NCI-H2171 (cell line): ENCODE measurements at places on chromosomes 1 and 21.

GRCh38 chr1:204650911-204651570, 34.5 kb downstream of the LRRN2 start:
- no peak for DNase-seq

GRCh38 chr1:177824508-177824982, 145.3 kb downstream of the SEC16B start:
- no peak for DNase-seq

GRCh38 chr1:108149796-108150467, 50.2 kb downstream of the SLC25A24 start:
- DNase-seq: no peak

- DNase-seq: no peak
Observed at GRCh38 chr1:8200317-8201115, 117.4 kb upstream of the SLC45A1 start.

GRCh38 chr1:205600085-205600484, 31.7 kb downstream of the ELK4 start:
- no peak for DNase-seq

DNA sequence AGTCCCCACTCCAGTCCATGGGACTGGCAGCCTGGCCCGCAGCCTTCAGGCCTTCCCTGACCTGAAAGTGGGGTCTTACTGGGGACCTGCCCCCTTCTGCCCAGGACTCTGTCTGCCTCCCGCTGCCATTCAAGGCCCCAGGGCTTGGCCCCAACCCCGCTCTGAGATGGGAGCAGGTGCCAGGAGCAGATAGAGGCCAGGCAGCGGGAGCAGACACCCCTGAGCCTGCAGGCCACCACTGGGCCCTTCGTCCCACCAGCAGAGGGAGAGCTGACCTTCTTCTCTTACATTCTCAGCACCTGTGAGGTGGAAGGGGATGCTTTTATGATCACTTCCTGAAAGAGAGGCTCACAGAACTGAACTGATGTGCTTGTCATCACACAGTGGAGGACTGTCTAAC, 62.2 kb upstream of the TINAGL1 start:
- no peak for DNase-seq

DNA sequence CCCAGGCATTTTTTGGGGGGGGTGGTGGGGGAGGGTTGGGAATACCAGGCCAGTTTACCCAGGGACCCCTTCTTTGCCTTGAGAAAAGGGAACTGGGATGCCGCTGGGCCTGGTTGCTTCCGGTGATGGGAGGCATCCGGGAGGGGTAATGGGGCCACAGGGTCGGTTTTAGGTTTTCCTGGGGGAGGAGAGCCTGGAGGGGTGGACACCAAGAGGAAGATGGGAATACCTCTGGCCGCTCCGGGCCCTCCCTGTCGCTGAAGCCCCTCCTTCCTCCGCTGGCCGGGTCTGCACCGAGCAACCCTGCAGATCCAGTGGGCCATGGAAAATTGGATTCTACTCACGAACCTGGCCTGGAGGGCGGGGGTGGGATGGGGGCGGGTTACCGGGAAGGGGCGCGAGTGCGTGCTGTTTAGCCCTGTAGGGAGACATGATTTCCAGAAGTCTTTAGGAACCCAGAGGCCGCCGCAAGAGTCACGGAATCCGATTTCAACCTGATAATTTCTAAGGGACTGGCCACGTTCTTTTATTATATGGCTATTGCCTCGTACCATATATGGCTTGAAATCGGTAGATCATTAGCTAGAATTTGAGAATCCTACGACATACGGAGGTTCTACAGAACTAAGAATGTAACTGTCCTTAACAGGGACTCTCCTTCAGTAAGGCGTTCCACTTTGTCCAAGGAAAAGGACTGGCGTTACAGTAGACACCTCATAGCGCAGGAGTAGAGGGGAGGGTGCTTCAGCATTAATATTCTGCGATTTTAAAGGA, 749 bp downstream of the AKIRIN1 start:
- no peak for DNase-seq

DNA sequence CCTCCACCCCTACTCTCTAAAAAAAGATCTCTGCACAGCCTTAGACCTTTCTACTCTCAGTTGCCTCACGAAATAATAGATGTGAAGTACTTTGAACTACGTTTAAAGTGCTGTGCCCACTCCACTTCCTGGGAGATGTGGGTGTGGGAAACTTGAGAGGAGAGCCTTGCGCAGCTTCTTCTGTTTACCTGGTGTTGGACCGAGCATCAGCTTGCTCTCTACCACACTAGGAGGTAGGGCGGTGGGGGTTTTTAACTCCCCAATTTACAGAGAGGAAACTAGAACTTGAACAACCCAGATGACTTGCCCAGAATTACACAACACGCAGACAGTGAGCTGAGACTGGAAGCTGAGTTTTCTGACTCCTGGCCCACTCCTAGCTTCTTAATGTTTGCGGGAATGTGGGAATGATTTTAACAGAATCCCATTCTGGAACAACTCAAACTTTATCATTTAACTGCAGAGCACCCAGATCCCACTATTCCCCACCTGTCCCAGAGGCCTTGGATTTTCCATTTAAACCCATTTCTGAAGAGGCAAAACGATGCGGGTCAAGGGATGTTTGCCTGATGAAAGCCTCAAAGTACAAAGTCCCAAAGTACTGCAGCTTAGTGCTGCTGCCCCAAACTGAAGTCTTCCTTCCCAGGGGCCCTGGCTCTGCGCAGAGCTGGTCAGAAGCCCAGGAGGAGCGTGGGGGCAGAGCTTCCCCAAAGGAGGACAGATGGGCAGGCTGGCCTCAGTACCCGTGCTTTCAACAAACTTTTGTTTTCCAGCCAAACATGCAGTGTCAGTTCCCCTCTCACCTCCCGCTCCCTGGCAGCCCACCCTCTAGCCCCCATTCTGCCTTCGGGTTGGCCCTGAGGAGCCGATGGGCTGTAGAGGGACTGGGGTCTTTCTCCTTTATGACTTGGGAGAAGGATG, 19.0 kb downstream of the BTG2 start:
- DNase-seq: no peak

GRCh38 chr1:101194746-101195145, 42.1 kb upstream of the S1PR1 start:
- DNase-seq: no peak

DNA sequence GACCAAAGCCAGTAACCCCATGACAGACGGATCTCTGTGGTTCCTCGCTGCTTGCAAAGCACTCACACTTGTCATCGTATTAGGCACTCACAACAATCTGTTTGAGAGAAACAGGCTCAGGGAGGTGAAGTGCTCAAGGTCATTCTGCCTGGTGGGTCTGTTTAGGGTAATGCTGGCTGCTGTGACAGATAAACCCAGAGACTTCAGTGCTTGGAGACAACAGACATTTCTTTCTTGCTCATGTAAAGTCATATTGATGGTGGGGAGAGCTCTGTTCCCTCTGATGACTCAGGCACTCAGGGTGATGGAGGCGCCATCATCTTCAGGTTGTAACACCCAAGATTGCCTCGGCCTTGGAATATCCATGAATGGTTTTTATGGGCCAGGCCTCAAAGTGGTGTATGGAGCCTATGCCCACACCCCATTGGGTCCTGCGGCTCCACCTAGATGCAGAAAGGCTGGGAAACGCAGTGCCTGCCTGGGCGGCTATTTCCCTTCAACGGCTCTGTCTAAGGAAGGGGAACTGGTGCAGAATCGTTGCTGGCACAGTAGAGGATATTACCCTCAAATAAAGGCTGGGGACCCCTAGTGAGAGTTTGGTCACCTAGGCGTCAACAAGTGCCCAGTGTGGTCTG, 71.6 kb upstream of the SELENON start:
- no peak for DNase-seq
